Cerebellum (tissue), 4 donors: ENCODE measurements at places on chromosomes 7 and 10. TPM values are rescaled to one million over a fixed set of nuclear protein-coding genes. Genes with fewer than 3 reads are reported as not detected.

Gene OR13A1
- 0.45 TPM for total RNA-seq

Gene AOC1
- 0.09 TPM for total RNA-seq

Gene CCDC172
- not detected for total RNA-seq

Gene STRIP2
- 4.9 TPM for total RNA-seq

Gene GLCCI1
- total RNA-seq, result 51.2 TPM

Gene TLX1
- total RNA-seq, result not detected

Gene GPR15LG
- 0.36 TPM for total RNA-seq

Gene PON1
- not detected for total RNA-seq

Gene MSMB
- not detected for total RNA-seq

Gene GPR158
- total RNA-seq, result 8.8 TPM

Gene KLLN
- 0.82 TPM for total RNA-seq

Gene TOMM7
- 72.9 TPM for total RNA-seq

Gene CTAGE15
- 0.18 TPM for total RNA-seq

Gene C10orf62
- total RNA-seq, result 0.73 TPM

Gene CUZD1
- total RNA-seq, result 0.91 TPM

Gene SLC18A2
- 6.5 TPM for total RNA-seq

Gene JAKMIP3
- 4.9 TPM for total RNA-seq

Gene TMEM26
- total RNA-seq, result 2.4 TPM

Gene CAMK1D
- total RNA-seq, result 10.8 TPM

Gene MACC1
- 0.18 TPM for total RNA-seq

Gene INTS1
- total RNA-seq, result 31.7 TPM

Gene SPDYE5
- not detected for total RNA-seq

Gene ELMO1
- total RNA-seq, result 96.8 TPM

Gene CALCR
- total RNA-seq, result 0.45 TPM

Gene GPR85
- total RNA-seq, result 58.8 TPM

Gene HOXA4
- total RNA-seq, result not detected

Gene NPTX2
- total RNA-seq, result 41.8 TPM

Gene FAM25G
- not detected for total RNA-seq
